IPS-NIHi11 (cell line): ENCODE measurements at places on chromosomes 2 and 18.
A peak's percentile ranks its signal among the peaks of the same experiment; 100 is the strongest.

DNA sequence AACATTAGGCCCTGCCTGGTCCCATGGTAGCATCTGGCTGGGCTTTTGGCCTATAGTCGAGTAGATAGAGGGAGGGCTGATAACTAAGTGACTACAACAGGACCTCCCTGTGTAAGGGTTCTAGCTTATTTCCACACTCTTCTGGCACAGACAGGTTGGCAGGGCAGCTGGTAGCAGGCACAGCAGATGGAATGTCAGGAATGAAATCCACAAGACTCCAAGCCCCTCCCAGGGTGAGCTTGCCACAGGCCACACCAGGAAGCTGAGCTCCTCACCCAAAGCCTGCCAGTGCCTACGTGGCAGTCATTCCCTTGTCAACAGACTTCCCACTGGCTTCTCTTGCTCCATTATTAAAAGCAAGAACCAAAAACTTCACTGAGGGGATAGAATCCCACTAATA is 20.7 kb upstream of the C1QL2 start:
- no peak for DNase-seq

DNA sequence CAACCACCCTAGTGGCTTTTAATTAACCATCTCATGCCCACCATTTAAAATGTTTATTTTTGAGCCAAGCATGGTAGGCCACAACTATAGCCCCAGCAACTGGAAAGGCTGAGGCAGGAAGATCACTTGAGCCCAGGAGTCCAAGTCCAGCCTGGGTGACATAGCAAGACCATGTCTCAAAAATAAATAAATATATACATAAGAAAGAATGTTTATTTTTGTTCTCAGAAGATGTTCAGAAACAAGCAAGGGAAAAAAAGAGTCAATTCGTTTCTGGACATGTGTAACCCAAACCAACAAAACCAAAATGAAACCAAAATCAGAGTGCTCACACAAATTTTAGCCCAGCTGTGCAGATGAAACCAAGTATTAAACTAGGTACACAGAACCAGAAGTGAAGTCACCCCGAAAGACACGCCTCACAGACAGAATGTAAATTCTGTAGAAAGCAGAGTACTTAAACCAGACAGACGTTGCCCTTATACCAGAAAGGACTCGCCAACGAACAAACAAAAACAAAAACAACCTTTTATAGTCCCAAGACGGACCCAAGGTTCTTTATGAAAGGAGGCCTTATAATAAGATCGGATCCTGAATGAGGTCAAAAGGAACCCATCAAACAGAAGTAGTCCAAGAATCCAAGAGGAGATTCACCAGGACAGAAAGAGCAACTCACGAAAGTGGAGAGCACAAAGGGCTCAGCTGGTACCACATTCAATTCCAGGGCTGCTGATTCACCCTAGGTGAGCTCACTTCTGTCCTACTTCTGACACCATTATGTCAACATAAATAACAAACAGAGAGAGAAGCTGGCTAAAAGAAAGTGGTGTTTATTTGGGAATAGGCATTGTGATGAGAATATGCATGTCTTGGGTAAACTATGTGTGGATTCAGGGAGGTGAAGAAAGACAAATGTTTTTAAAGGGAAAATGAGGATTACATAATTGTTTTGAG is 31.8 kb upstream of the MTCL1 start:
- DNase-seq = no peak

DNA sequence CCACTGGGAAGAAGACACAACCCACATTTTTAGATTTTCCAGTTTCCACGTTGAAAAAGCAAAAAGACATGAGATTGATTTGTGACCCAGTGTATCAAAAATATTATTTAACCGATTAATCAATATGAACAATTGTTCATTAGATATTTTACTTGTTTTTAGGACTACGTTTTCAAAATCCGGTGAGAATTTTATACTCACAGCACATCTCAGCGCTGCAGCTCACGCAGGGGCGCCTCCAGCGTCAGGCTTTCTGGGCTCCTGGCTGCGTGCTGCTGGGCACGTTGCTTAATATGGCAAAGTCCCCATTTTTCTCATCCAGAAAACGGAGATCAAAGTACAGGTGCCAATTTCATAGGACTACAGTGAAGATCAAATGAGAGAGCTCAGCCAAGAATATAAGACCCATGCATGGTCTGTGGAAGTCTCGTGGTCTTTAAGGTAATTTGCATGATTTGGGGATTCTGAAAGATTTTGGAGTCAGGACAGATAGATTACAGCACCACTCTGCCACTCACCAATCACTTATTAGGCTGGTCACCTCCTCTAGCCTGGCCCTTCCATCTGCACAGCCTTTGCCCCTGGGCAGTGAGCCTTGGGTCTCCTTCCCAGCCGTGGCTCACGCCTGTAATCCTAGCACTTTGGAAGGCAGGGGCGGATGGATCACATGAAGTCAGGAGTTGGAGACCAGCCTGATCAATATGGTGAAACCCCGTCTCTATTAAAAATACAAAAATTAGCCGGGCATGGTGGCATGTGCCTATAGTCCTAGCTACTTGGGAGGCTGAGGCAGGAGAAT is 36.2 kb downstream of the PTPN18 start:
- no peak for DNase-seq

GRCh38 chr2:172462849-172463381 is 35.5 kb downstream of the ITGA6 start:
- no peak for DNase-seq

GRCh38 chr2:199458806-199459285 is 1.1 kb upstream of the SATB2 start:
- DNase-seq = no peak

- no peak for DNase-seq
Measured at GRCh38 chr18:12296457-12296856, 11.6 kb upstream of the TUBB6 start.

GRCh38 chr2:53473236-53473635 is 294.4 kb upstream of the CHAC2 start:
- peak; percentile 29 for DNase-seq

- no peak for DNase-seq
Measured at GRCh38 chr2:57669570-57669969, 377.0 kb upstream of the VRK2 start.

DNA sequence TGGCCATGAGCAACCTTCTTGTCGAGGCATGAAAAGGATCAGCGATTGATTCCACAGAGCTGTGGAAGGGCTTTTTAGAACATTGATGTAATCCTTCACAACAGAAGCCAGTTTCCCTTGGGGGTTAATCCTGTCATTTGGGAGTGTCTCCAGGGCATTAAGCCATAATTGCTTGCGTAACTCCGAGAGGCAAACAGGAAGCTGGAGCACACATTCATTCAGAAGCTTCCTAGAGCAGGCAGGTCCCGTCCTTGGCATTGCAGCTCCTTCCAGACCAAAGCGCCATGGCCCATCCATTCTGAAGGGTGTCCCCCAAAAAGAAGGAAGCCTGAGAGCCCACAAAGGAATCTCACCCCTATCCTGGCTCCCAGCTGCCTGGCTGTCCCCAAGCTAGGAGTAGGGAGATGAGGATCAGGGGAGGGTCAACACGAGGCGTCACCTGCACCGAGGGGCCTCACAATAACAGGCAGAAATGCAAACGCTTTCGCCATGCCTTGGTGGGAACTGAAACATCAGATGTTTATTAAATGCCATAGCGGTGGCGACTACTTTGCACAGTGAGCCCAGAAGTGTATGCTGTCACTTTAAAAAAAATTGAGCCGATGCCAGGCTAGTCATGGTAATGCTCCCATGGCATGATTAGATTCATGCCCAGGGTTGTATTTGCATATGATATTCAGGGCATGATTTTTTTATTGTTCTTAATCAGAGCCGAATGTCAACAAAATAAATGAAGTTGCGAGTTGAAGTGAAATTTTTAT is 339.4 kb downstream of the BCL11A start:
- DNase-seq = no peak

DNA sequence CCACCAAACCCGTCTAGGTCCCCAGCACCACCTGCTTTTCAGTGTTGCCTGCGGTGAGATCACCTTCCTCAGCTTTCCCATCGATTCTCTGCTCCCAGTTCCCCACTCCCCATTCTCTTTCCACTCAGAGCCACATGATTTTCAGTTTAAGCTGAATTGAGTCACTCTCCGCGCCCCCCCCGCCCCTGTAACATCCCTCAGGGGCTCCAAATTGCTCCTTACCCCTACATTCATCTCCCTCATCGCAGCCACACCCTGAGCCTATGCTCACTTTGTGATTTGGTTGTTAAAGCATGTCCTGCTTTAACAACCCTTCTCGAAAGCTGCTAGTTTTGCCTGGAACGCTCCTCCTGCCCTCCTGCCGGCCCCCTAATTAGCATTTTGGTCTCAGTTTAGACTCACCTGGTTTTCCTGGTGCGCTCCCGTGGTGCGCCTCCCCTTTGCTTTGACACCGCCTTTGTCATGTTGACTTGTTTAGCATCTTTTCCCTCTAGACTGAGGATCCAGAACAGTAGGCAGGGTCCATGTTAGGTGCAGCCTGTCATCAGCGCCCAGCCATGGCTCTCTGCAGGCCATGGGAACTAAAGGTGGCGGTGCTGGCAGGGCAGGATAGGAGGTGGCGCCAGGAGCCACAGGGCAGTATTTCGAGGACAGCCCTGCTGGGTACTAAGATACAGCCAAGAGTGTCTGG is 60.8 kb downstream of the ST3GAL5 start:
- no peak for DNase-seq

DNA sequence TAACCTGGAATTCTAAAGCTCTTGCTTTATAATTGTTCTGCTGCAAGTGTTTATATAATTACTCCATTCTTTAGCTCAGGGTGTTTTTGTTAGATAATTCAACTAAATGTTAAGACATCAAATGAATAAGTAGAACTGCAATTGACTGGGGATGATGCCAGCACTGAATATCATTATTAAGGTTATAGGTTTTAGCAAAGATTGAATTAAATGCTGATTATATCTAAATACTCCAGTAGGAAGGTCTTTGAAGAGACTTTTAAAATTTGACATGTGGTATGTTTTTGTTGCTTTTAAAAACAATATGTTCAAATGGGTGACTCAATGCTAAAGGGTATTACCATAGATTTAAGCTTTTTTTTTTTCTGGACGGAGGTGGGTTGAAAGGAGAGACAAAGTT is 170.1 kb upstream of the THUMPD2 start:
- DNase-seq = no peak

DNA sequence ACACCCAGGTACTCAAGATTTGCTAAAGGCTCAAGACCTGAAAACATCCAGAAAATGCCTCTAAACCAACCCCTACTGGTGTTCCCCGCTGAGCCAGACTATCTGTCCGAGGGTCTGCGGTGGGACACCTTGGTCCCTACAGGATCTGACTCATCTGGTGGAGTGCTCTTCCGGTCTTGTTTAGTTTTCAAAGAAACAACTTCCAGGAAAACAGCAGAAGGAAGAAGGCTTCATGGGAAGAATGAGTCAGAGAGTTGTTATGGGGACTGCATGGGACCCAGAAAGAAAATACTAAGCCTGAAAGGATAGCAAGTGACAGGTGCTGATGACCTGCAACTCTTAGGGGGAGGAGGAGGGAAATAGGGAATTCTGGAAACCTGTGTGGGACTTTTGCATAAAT is 41.3 kb downstream of the ZFP36L2 start:
- DNase-seq = no peak

DNA sequence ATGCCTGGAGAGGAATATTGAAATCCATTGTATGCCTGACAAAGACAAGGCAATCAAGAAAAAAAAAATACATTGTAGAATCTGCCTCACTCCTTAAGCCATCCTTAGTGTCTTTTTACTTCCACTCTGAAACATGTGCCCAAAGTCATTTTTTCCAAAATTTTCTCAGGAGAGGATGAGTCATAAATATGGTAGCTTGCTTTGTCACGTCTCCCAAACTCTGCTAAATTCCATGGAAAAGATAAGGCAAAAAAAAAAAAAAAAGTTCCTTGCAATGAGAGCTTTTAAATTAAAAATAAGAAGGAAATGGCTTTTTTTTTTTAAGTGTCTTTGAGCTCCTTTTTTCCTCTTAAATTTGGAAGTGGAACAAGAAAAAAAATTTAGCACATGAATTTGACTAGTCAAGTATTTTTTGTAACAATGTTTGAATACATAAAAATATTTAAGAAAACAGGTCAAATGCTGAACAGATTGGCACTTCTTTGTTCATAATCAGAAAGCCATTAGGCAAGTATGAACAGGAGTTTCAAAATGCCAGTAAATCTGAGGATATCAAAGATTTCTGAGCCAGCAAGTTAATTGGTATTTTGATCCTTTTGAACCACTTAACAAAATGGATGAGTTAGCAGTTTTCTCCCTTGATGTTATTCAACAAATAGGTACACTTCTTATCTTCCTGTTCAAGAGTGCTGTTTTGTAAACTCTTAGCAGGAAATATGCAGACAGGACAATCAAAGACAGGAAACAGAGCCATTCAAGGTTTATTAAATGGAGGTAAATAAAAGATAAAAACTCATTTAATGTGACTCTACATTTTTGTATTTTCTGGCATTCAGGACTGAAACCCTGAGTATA is 247.3 kb upstream of the SP5 start:
- DNase-seq = no peak

DNA sequence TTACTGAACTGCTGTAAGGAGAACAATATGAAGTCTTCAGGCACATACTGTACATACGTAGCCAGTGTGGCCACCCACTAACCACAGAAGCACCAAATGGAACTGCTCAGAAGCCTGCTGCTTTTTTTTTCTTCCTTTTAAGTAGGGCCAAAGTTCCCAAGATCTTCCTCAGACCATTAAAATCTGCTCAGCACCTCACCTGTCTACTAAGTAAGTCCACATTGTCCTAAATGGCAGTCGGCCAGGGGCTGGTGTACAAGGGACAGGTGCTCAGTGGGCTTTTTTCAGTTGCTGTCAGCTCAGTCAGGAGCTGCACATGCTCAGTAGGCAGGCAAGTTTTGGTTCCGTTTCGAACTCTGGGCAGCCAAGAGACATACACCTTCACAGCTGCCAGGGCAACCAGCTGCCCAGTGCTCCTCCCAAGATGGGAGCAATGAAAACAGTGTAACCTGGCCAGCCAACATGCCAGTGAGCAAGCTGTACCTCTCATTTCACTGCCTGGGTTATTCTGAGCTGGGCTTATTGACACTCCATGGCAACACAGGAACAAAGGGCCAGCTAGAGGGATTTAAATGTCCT is 86.1 kb downstream of the ACVR1 start:
- DNase-seq = no peak

DNA sequence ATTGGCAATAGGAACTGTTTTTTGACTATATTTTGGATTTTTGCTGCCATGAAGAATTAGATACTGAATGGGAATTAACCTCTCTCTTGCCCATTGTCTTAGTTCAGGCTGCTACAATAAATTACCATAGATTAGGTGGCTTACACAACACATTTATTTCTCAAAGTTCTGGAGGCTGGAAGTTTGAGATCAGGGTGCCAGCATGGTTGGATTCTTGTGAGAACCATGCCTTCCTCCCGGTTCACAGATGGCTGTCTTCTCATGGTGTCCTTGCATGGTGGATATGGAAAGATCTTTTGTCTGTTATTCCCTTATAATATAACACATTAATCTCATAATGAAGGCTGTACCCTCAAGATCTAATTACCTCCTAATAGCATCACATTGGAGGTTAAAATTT is 836.4 kb downstream of the SLC4A3 start:
- DNase-seq = no peak

- no peak for DNase-seq
Measured at GRCh38 chr2:141062031-141062430, 1068.8 kb downstream of the LRP1B start.

- DNase-seq = no peak
Measured at GRCh38 chr2:124325667-124326440, 300.8 kb downstream of the CNTNAP5 start.
